ENCODE measurements at places on chromosomes 11 and 22.

DNA sequence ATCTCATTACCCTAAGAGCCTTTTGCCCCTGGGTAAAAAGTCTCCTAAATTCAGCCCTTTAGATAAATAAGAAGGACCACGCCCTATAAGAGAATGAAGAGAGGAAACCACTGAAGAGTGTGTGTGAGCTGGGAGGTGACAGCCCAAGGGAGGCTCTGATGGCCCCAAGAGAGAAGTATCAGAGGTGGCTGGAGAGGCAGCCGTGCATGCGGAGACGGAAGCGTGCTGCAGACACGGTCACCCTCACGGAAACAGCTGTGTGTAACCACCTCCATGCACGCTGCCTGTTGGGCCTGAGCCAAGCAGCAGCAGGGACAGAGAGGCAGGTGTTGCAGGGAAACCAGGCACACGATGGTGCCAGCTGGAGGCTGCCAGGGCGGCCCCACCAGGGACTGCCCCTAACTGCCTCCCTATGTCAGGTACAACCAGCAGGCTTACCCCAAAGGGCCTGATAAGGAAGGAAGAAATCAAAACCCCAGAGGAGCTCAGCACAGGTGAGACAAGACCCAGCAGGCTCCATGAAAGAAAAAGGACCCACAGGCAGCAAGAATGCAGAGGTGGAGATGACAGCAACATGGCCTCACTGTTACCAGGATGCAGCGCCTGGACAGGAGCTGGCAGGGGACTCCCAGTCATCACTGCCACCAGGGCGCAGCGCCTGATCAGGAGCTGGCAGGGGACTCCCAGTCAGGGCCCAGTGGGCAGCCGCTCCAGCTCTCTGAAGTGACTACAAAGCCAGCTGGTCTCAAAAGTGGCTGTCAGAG lies 7.8 kb downstream of the LARGE2 start:
- DNase-seq, result no peak

- DNase-seq, result no peak
Observed at GRCh38 chr22:20405291-20405930, 11.5 kb downstream of the ZNF74 start.

DNA sequence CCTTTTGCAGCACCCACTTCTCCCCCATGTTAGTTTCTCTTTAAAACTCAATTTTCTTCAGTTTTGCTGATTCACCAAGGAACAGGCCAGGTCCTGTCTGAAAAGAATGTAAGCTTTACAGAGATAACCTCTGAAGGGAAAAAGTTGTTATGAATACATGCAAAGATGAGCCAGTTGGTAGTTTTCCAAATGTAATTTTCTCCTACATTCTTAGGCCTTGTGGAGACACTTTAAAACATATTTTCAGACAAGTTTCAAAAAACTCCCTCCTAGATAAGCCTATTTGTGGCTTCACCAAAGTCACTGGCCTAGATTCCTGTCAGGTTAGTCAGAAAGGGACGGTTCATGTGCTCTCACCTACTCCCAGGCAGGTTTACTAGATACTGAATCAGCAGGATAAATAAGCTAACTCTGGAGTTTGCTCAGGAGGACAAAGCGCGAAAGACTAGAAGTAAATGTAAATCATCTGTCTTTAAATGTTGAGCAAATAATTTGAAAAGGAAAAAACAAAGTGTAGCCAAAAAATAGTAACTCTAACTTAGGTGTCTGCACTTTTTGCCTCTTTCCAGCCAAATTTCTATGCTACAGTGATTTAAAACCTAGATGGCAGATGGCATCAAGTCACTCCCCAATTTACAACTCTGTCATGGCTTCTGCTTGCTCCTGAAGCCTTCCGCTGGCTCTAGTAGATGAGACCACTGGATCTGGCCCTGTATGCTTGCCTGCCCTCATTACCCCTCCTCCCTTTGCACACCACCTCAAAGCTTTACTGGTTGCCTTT lies 4.9 kb upstream of the ATP6V1E1 start:
- no peak for DNase-seq

GRCh38 chr11:12079726-12080556 lies 30.4 kb upstream of the MICAL2 start:
- DNase-seq, result no peak

- no peak for DNase-seq
Observed at GRCh38 chr11:27658535-27659236, 41.6 kb downstream of the BDNF start.

DNA sequence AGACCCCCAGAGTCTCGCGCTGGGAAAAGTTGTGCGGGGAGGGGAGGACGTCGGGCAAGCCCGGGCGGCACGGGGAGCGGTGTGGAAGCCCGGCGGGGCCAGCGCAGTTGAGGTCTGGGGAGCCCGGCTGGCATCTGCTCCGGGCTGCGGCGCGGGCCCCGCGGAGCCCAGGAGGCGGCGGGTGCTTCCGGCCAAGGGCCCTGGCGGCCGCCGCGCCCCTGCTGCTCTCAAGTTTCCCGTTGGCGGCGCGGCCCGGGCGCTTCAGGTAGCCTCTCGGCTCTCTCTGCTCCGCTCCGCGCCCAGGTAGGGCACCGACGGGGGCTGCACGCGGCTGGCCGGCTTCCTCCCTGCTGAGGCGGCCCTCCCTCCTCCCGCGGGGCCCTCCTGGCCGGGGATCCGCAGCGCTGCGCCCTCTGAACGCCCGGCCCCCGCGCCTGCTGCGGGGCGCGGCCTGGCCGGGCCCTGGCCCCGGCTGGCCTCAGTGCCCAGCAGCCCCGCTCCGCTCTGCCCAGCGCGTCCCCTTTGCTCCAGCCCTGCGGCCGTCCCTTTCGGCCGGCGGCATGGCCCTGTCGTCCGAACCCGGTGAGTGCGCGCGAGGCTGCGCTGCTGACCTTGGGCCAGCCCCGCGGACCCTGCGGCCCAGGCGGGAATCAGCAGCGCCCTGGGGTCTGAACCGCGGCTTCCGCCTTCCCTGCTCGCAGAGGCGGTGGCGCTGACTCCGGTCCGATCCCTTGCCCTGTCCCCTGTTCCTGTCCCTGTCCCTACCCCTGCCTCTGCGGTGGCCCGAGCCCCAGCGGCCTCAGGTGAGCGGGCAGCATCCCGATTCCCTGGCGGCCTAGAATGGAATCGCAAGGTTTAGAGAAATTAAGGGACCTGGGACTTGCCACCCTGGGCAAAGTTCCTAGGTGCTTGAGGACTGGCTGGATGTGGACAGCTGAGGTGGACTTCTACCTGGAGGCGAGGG lies 4.3 kb upstream of the AMPD3 start:
- no peak for DNase-seq

DNA sequence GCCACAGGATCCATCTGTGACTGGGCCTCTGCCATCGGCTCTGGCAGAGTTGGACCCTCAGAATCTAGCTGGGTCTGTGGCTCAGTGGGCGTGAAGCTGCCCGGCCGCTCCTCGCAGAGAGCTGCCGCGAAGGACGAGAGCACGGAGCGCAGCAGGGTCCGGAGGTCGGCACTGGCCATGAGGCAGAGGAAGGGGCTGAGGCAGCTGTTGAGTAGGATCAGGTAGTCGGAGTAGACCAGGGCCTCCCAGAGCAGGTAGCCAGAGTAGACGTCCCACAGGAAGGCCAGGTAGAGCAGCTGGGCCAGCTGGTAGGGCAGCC lies 912 bp downstream of the GPR152 start:
- DNase-seq, result no peak

All from left kidney (tissue), 8 donors.